CD4-positive, alpha-beta T cell treated with Interleukin-6 for 4 hours (primary cell): ENCODE measurements at places on chromosomes 4 and X.
A peak's percentile ranks its signal among the peaks of the same experiment; 100 is the strongest.

- no peak for DNase-seq
Observed at GRCh38 chr4:16942491-16942890, 44.0 kb upstream of the LDB2 start.

GRCh38 chr4:183200453-183200852 is 101.4 kb downstream of the WWC2 start:
- no peak for DNase-seq

DNA sequence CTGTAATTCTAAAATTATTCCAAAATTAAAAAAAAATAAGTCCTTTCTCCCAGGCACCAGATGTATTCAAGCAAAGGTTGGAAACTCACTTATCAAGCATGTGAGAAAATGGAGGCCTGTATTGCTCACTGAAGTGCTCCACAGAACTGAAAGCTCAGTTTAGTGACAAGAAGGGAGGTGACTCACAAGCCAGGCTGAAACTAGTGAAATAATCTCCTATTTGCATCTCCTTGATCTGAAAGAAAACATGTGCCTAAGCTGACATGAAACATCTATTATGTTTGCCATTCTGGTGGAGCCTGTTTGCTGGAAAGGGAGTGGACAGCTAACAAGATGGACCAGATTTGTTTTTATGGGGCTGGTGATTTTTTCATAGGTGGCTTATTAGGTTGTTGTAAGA is 54.0 kb upstream of the AMELX start:
- DNase-seq = no peak

GRCh38 chrX:113421432-113421831 is 580.8 kb upstream of the AMOT start:
- no peak for DNase-seq

- peak; percentile 12 for DNase-seq
Observed at GRCh38 chr4:138242076-138242833, at the start of gene SLC7A11. Gene SLC7A11, minus strand, starts transcription at chr4:138242349. Its CDS starts 280 bp downstream, at chr4:138242069.

DNA sequence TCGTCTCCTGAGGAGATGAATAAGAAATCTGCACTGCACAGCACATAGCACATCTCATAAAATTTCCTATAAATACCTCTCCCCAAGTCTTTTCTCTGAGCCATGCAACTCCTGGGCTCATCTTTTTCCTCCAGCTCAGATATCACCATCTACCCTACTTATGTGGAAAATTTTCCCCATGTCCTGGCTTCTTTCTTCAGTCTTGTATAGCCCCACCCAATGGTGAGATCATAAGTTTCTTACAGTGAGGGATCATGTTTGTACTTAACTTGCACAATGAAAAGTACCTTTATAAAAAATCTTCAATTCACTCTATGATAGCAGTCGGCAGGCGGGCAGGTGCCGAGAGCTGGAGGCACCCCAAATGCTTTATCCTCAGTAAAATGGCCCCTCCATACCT is 198.6 kb upstream of the S100G start:
- no peak for DNase-seq

DNA sequence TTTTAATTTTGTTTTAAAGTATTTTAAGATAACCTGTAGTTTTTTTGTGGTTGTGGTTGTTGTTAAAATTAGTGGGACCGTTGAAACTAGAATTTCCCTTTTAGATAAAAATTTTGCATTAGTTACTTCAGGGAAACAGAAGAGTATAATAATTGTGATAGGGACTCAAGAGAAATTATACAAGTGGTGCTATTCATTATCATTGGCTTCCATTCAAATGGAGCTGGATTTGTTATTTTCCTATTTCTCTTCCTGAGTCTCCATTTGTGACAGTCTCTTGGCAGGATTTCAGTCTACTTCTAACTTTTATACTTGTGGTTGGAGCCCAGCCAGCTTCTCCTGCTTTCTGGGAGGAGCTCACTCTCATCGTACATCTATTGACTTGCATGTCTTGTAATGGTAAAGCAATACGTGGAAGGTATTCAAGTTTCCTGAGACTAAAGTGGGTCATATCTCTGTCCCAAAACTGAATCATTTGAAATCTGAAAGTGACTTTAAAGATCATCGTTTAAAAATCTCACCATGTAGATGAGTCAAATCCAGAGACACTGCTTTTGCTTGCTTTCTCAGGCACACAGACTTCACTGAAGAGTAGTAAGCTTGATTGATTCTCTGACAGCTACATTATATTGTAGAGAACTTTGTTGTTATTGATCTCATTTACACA is 155.8 kb downstream of the RPA4 start:
- DNase-seq = no peak

- DNase-seq = peak; percentile 15
Observed at GRCh38 chr4:169485791-169486742, 126.3 kb downstream of the NEK1 start.

DNA sequence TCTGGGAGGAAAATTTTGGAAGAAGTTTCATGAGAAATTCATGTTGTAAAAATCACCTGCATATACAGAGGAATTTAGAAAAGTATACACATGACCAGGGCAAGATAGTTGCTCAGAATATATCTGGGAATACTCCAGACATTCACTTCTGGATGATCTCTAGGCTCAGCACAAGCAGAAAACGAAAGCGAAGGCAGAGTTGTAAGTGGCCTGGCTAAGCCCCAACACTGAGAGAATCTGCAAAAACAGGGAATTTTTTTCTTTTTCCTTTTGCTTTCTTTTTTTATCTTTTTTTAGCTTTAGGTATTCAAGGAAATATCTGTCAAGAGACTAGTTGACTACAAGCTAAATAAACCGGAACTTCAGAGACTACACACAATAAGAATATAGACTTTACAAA is 207.2 kb downstream of the FGF13 start:
- DNase-seq = no peak

DNA sequence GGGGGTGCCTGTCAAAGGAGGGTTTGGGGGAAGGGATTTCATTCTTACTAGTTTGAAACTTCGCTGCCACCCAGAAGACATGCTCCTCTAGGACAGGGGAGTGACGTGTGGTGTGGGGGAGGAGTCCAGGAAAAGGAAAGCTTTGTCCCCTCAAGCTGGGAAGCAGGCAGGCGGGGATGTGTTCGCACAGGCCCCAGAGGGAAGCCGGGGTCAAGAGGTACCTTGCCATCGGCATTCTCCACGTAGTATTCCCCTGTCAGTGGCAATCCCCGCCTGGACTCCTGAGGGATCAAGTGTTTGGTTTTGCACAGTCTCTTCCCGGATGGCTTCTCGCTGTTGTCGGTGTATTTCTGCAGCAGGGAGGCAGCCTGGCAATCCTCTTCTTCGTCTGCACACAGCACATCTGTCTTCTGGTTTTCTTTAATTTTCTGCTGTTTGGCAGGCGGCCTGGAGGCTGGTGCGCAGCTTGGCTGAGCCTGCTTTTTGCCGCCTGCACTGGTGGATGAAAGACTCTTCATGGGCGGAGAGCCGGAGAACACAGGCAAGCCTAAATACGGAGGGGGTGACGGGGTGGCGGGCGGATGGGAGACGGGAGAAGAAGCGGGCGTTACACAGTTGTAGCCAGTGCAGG is 35.1 kb downstream of the BCOR start:
- no peak for DNase-seq

DNA sequence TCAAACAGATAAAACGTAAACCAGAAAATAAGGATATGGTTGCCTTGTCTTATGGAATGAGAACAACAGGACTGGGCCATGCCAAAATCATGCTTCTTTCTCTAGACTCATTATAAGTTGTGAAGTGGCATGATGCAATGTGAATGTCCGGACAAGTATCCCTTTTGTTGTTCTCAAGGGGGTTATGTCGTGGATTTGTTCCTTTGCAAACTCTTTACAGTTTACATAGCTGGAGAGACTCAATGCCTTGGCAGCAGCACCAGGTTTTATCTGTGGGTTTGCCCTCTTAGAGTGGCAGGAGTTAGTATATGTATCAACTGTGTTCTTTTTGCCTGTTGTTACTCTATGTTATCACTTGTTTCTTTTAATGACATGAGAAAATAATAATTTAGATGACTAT is 41.4 kb downstream of the SPRY1 start:
- DNase-seq = no peak

GRCh38 chrX:43552156-43552555 is 103.9 kb upstream of the MAOA start:
- no peak for DNase-seq

GRCh38 chr4:146278986-146279385 is 64.6 kb downstream of the REELD1 start:
- DNase-seq = no peak

DNA sequence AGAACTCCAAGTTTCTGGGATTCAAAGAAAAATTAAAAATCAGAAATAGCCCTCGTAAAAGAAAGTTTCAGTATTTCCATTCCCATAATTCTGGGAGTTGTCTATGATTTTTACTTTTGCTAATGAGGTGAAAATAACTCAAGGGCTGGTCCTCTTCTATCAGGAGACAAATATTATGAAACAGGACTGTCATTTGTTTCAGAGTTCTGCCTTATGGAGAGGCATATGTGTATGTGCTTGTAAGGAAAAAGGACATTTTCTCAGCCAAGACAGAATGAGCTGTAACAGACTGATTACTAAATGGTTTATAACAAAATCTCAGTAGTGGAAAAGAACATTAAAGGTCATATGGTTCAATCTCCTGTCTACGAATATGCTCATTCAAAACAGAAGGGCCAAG is 59.0 kb upstream of the TAB3 start:
- DNase-seq = no peak

GRCh38 chrX:23729214-23729613 is 13.9 kb downstream of the ACOT9 start:
- no peak for DNase-seq

DNA sequence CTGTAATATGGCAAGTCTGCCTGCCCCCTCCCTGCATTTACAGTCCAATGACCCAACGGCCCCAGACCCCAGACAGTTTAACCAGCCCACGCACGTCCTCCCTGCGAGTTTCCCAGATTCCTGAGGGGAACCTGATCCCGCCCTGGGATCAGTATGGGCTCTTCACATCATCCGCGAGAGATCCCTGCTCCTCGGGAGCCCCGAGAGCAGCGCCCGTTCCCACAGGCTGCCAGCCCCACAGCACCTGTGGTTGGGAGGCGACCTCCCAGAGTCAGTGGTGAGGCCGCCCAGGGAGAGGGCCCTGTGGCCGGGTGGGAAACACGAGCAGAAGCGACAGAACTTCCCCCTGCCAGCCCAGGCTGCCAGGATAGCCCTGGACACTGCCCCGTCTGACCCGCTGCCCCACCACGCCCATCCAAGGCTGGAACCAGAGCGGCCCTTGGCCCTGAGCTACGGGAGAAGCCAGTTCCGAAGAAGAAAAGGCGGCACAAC is 32.8 kb downstream of the TSC22D3 start:
- DNase-seq = peak; percentile 9

GRCh38 chr4:90584051-90584450 is 456.9 kb downstream of the CCSER1 start:
- no peak for DNase-seq
